Brain pericyte (primary cell): ENCODE measurements at places on chromosomes 5 and 9.

GRCh38 chr5:72418271-72418670 is 88.9 kb downstream of the ZNF366 start:
- DNase-seq = no peak

GRCh38 chr5:176365351-176366231 is at the start of gene ARL10:
ARL10 (plus strand) TSS chr5:176365487; CDS start chr5:176365564, 77 bp downstream.
- no peak for DNase-seq

DNA sequence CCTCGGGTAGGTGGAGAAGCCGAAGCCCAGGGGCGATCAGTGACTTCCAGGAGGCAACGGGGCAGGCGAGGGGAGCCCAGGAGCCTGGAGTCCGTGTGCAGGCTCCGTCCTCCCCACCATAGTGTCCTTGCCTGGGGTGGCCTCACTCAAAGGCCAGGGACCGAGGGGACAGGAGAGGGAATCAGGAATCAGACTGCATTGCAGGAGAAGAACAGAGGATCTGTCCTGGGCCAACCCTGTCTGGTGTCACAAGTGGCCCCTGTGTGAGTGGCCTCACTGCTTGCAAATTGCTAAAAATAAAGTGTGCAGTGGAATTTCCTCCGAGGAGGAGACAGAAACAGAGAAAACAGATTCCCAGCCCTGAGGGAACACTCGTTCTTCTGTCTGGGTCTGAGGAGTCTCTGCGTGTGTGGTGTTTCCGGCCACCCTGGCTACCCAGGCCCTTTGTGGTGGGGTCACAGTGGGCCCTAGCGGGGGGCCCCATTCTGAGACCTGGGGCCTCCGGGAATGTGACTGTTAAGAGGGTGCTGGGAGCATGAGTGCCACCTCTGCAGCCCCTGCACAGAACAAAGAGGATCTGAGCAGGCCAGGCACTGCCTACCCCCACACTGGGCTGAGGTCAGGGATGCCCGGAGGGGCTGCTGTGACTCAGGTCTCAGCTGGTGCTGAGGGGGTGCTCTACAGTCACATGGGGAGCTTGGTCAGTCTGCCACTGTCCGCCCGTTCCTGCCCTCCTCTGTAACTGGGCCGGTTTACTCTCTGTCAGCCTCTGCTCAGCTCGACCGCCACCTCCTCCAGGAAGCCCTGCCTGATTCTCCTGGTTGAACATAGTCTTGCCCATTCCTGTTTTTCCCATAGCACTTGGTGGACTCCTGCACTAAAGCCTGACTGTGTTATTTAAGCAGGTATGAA is 7.4 kb downstream of the TRAF1 start:
- DNase-seq = no peak

DNA sequence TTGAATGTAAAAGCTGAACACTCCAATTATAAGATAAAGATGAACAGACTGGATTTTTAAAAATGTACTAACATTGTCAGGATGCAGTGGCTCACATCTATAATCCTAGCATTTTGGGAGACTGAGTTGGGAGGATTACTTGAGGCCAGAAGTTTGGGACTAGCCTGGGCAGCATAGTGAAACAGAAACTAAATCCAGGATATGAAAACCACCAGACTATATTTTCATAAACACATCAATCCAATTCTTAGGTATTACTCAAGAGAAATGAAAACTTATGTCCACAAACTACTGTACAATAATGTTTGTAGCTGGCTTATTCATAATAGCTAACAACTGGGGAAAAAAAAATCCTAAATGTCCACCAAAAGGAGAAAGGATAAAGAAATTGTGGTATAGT is 26.8 kb upstream of the NAA35 start:
- no peak for DNase-seq

- DNase-seq = no peak
Observed at GRCh38 chr5:138275379-138275782, 960 bp upstream of the GFRA3 start.

DNA sequence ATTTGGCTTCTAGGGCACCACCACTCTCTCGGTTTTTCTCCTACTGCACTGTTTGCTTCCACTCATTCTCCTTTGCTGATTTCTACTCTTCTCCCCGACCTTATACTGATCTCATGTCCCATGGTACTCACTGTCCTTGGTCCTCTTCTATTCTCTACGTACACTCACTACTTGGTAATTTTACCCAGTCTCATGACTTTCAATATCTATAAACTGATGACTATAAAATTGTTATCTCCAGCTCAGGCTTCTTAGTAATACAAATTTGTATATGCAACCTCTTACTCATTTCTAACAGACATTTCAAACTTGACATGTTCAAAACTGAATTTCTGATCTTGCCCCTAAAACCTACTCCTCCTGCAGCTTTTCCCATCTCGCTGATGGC is 4.1 kb downstream of the RAPGEF6 start:
- DNase-seq = no peak

- DNase-seq = no peak
Observed at GRCh38 chr5:58871648-58872242, 288.9 kb downstream of the RAB3C start.

DNA sequence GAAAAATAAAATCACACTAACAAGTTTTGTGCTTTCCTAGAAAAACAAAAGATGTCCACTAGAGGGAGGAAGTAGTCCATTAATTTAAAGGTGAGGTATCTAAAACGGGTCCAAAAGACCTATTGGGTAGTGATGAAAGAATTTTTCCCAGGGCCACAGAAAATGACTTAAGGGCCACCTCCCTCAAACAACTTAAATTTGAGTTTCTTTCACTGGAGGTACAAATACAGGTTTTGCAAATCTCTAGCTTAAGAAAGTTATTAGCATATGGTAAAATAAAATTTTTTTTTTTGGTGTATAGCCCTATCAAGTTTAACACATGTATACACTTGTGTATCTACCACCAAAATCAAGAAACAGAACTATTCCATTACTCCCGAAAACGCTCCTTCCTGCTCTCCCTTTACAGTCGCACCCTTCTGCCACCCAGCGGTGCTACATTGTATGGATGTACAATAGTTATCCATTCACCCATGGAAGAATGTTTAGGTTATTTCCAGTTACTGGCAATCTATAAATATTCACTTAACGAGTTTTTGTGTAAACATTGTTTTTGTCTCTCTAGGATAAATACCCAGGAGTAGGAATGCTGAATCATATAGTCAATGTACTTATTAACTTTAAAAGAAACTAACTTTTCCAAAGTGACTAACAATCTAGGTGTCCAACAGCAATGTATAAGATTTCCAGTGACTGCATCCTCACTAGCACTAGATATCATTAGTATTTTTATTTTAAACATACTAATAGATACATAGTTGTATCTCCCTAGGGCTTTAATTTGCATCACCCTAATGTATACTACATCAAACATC is 21.9 kb downstream of the DEPDC1B start:
- no peak for DNase-seq

- DNase-seq = no peak
Observed at GRCh38 chr5:78467752-78468357, 107.4 kb downstream of the SCAMP1 start.

- DNase-seq = no peak
Observed at GRCh38 chr5:160209917-160210316, 19.4 kb upstream of the FABP6 start.

DNA sequence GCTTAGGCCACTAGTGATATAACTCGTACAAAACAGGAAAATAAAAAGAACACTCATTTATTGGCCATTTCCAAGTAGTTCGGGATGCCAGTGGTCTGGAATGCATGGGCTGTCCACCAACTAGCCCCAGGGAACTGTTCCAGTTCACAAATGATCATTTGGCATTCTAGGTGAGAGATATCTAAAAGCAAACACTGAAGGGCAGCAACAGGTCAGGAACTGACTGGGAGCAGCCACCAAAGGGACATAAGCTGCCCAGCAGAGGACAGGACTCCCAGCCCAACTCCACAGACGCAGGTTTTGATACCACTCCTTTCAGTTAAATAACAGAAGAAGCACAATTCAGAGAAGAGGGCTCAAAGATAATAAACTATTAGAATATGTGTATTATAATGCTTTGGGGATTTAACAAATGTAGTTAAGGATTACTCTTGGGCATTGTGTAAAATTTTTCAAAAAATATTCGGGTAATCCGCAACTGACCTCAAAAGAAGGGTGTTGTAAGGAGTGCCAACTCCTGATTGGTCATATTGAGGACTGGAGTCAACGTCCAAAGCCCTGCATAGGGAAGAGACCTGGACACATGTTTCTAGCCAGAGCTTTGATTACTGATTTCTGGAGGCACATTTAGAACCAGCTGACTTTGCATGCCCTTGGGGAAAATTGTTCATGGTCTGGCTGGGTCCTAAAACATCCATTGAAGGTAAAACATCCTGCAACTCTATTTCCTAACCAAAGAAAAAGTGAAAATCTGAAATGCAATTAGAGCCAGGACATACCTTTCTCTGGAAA is 320.0 kb downstream of the DNAH5 start:
- DNase-seq = no peak

DNA sequence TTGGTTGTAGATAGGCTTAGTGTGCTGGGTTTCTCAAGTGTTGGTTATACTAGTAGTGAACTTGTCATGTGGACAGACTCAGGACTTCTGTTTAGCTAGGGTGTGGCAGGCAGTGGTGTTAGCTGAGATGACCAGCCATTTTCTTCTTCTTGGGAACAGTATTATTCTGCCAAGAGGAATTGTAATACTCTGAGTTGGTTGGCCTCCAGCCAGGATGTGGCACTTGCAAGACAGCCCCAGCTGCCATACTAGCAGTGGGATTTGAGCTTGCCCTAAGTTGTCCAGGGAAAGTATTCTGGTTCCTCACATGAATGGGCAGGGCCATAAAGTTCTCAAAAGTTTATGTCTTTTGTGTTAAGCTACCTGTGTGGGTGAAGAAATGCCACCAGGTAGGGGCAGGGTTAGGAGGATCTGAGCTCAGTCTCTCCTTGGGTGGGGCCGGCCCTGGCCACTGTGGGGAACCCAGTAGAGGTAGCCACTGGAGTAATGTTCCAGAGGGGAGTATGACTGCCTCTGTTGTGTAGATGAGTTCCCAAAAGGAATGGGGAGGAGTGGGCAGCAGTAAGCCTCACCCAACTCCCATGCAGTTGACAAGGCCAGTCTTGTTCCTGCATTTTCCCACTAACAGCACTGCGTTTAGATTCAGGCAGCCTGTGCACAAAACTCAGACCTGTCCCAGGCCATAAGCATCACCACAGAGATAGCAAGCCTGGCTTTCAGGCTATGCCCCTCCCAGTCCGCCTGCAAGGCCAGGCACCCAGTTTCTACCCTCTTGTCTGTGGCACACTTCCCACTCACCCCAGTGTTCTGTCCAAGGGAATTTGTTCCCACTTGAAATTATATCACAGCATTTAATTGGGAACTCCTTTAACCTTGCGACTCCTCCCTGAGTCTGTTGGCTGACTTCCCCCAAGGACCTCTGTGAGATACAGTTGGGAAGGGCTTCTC is 250.7 kb downstream of the ANXA1 start:
- DNase-seq = no peak

DNA sequence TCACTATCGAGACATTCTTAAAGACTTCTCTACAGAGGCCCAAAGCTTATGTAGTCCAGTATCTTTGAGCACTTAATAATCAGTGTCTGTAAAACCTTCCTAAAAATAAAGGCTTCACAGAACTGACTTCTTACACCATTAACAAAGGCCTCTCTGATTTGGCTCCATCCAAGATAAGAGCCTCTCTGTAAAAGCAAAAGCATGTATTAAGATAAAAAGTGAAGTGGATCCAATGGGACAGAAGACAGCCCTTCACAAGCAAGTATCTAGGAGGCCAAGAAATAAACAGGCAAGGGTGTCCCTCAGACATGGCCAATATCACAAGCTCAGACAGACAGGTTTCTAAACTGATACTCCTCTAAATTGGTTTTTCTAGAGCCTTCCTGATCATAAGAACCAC is 11.9 kb downstream of the LHFPL2 start:
- no peak for DNase-seq

- DNase-seq = no peak
Observed at GRCh38 chr5:96080557-96080956, 118.9 kb upstream of the ELL2 start.

GRCh38 chr9:114397219-114397847 is 9.6 kb upstream of the AKNA start:
- DNase-seq = no peak

- no peak for DNase-seq
Observed at GRCh38 chr9:78031444-78031892, at the start of gene GNAQ. GNAQ (minus strand) TSS chr9:78031811; CDS start chr9:78031235, 576 bp downstream.

DNA sequence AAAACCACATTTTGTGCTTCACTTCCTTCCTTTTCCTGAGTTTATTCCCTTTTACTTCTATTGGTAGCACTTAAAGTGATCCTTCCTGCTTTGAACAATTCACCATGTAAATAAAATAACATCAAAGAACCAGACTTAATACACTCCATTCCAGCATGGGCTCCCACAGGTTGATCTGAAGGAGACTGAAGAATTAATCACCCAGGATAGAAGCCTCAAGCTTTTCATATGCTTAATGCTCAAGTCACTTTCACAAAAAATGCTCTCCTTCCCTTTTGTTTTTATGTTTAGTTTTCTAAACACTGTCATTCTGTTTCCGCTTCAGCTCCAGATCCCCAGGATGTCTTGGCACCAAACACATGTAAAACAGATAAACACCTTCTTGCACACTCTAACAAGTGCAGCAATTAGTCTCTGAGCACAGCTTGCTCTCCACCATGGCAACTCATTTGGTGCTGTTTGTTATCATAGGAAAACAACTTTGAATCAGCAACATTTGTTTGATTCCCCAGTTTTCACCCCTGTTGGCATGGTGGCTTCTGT is 37.0 kb downstream of the DMRTA1 start:
- DNase-seq = no peak

DNA sequence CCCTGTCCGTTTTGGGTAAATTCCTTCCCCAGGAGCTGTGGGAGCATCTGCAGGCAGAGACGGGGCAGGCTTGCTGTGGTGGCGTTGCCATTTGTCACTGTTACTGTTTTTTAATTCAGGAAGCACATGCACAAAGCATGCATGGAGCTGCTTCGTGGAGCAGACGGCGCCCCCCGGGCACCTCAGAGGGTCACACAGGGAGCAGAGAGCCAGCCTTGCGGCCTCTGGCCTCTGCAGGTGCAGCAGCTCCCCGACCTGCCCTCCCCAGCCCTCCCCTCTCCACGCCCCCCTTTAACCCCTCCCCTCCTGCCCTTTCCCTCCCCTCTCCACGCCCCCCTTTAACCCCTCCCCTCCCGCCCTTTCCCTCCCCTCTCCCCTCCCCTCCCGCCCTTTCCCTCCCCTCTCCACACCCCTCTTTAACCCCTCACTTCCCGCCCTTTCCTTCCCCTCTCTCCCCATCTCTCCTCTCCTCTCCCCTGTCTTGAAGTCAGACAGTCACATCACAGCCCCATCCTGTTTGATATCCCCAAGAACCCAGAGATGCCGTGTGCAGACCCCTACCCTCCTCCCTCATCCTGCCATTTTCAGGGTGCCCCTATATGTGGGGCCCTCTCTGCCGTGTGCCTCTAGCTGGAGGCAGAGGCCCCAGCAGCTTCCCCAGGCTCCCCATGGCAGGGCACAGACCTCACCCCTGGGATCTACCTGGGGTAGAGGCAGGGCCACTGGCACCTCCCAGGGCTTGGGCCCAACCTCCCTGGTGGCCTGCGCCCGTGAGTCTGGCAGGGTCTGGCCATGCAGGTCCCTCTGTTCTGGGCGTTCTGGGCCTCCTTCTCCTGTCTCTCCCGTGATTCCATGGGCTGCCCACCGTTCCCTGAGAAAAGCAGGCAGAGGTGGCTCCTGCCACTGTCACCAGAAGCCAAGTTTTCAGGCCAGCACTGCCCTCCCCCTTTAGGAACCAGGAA is 29.6 kb upstream of the UBAC1 start:
- no peak for DNase-seq
